ENCODE measurements at places on chromosomes 4 and X. TPM values are rescaled to one million over a fixed set of nuclear protein-coding genes. Genes with fewer than 3 reads are reported as not detected.

DNA sequence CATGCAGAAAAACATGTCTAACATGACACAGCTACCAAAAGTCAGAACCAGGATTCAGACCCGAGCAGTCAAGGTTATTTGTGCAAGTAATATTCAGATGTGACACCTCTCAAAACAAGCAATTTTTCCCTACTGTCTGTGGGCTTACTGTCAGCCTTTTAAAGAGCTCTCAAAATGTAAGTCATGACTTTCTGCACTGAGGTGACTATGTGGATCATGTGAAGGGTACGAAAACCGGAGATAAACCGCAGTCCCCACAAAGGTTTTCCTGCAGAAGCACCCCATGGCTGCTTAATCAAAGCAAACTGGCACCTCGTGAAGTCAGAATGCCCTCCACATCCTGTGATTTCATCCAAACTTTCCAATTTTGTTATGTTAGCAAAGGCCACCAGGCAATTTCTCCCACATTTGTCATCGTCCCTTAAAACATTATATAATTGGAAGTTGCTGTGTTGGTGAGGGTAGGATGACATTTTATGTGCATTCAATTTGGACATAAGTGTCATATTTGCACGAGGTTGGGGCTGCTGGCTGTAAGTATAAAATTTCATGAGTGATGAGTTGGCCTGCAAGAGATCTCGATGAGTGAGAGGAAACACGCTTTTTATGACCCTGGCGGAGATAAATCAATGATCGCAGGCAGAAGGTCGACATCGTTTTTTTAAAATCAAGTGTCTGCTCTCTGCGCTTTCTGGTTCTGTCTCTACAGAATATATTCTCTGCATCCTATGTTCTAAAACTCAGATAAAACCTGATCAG is 161.2 kb downstream of the STK32B start:
- H3K36me3 ChIP-seq: no peaks in the 10 kb centered on the region
- no peak overlapping the region for H3K4me3 ChIP-seq
- no peak for DNase-seq
- no peaks in the 10 kb centered on the region for H3K27me3 ChIP-seq

DNA sequence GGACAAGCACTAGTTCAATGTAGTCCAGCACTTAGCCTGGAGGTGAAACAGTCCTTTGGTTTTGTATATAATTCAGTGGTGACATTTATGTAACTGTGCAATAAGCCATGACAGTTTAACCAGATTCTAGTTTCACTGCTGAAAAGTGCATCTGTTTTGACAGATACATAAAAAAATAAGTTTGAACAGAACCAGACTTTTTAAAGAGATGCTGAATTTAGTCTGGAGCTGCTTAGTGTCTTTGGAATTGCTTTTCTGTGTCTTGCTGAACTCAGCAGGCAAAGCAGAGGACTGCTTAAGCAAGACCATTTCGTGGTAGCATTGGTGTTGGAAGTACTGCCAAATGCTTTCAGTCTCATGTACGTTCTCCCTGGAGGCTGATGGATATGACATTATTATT is 393.5 kb downstream of the MAPK10 start:
- no peak overlapping the region for H3K27ac ChIP-seq
- no peaks in the 10 kb centered on the region for H3K4me1 ChIP-seq
- no peaks in the 10 kb centered on the region for H3K27me3 ChIP-seq
- H3K4me3 ChIP-seq: no peak overlapping the region

GRCh38 chr4:1595789-1596325 is 88.3 kb downstream of the FAM53A start:
- no peaks in the 10 kb centered on the region for H3K4me1 ChIP-seq
- no peaks in the 10 kb centered on the region for H3K27me3 ChIP-seq
- no peaks in the 10 kb centered on the region for H3K36me3 ChIP-seq
- H3K4me3 ChIP-seq: no peak overlapping the region

- no peak overlapping the region for H3K27ac ChIP-seq
- no peak for DNase-seq
- no peaks in the 10 kb centered on the region for H3K36me3 ChIP-seq
- no peaks in the 10 kb centered on the region for H3K27me3 ChIP-seq
Measured at GRCh38 chr4:66736606-66737005, 808.7 kb downstream of the CENPC start.

TRPC5OS gene
- not detected for polyA plus RNA-seq

GRCh38 chr4:151665022-151665784 is 95.6 kb downstream of the GATB start:
- no peaks in the 10 kb centered on the region for H3K27me3 ChIP-seq
- no peaks in the 10 kb centered on the region for H3K4me1 ChIP-seq
- H3K36me3 ChIP-seq: no peaks in the 10 kb centered on the region
- no peak for DNase-seq
- H3K27ac ChIP-seq: no peak overlapping the region

DNA sequence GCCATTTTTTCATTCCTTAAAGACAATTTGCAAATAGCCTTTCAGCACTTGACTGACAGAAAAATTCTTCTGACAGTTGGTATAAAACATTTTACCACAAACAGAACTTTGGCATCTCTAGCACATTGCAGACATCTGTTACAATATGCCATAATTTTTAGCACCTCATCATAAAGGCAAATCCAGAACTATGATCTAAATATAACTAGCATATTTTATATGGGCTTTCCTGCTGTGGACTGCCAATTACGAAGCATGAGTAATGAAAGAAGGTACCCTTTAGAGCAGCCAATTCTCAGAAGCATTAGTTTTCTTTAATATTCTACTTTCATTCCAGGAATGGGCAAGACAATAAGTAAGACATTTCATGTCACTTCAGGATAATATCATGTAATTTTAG is 647.4 kb upstream of the GALNT7 start:
- H3K4me1 ChIP-seq: no peaks in the 10 kb centered on the region
- no peak overlapping the region for H3K27ac ChIP-seq
- H3K27me3 ChIP-seq: no peaks in the 10 kb centered on the region
- H3K36me3 ChIP-seq: no peaks in the 10 kb centered on the region

UCP1 gene
- not detected for polyA plus RNA-seq

LPAR4 gene
- not detected for polyA plus RNA-seq
